Endothelial cell (in vitro differentiated cells): ENCODE measurements at places on chromosomes 4 and X. TPM values are rescaled to one million over a fixed set of nuclear protein-coding genes. Genes with fewer than 3 reads are reported as not detected.

Gene SPIN4
- 135 TPM for total RNA-seq

Gene FGFR3
- 1.0 TPM for total RNA-seq

Gene ZNF711
- total RNA-seq: 21.2 TPM

Gene LGI2
- 0.18 TPM for total RNA-seq

Gene NAP1L2
- 11.5 TPM for total RNA-seq

DNA sequence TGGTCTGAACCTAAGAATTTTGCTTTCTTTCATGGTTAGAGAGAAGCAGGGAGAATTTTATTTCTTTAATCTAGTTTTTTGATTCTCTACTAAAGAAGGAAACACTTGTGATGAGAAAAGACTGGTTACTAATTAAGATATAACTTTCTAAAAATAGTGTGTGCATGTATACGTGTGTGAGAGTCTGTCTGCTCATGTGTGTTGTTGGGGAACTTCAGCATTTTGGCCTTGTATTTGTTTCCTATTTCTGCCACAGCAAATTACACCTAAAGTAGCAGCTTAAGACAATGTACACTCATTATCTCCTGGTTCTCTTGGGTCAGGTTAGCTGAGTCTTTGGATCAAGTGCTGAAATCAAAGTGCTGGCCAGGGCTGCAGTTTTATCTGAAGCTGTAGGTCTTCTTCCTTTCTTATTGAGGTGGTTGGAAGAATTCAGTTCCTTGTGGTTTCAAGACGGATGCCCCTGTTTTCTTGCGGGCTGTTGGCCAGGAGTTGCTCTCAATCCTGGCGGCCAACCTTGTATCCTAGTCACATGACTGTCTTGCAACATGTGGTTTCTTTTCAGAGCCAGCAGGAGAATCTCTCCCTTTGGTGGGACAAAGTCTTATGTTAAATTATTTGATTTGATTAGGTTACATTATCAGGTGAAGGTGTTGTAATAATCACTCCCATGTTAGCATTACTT is 188.4 kb upstream of the CLNK start:
- no peak for DNase-seq

- no peak for DNase-seq
These were observed 8.3 kb downstream of the SEC24B start for GRCh38 chr4:109441862-109442458.

DNA sequence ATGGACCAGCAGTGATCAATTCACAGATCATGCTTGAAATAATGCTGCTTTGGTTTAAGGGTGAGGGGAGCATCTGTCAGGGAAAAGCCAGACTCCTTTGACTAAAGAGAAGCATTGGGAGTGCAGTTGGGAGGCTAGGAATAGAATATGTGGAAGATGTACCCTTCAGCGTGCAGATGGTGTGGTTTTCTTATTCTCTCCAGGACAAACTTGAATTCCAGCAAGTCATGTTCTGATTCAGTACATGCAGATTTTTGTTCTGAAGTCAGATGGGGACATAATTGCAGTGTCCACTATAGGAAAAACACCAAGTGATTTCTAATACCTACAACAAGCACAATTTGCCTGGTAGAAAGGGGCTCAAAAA is 99.0 kb upstream of the LIMCH1 start:
- no peak for DNase-seq

- DNase-seq: no peak
These were observed 65.3 kb upstream of the EFNB1 start for GRCh38 chrX:68763481-68763880.

DNA sequence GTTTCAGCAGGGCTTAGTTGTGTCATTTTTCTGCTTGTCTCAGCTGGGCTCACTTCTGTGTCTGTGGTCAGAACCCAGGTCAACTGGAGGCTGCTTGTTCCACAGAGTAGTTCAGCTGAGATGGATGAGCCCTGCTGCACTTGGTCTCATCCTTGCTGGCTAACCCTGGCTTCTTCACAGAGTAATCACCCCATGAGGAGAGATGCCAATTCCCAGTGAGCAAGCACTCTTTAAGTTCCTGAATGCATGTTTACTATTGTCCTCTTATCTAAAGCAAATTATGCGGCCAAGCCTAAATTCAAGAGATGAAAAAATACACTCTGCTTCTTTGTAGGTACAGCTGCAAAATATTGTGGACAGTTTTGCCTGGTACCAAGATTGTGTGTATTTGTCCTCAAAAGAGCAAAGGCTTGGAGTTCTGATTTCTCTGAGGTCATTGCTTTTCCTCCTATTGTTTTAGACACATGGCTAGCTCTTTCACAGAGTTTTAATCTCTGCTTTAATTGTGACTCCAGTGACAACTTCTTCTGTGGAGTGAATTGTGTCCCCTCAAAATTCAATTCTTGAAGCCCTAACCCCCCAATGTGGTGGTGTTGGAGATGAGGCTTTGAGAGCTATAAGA is 236.6 kb upstream of the ANKRD50 start:
- DNase-seq: no peak

GRCh38 chr4:124631760-124632159 is 80.8 kb downstream of the ANKRD50 start:
- DNase-seq: no peak

DNA sequence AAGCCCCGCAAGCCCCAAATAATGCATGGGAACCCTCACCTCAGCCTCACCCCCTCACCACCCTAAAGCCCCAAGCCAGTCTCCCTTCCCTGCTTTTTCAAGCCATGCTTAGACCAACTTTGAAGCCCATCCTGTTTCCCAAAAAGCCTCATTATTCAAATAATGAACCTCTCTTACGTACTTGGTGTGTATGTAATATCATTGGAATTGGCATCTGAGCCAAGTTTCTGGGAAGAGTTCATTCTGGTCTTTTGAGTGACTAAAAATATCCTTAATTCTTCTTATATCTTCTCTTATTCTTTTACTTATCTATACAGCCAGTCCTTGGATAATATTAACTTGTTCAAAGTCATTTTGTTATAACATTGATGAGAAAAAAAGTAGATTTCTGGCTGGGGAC is 875.8 kb upstream of the SLIT2 start:
- DNase-seq: no peak

DNA sequence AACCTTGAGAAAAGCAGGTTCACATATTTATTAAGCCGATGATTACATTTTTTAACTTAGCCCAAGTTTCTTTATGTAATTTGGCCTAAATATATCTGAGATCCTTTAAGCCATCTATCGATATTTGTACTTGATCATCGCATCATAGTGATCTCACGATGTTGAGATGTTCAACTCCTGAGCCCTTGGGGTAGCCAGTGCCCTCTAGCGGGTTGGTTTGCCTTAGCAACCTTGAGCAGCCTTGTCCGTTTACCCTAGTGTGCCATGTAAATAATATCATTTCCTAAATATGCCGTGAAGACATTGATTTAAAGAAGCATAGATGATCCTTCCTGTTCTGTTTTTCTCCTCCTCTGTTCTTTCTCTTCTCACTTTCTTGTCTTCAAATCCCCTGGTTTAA is 432.2 kb downstream of the RPA4 start:
- DNase-seq: peak; percentile 3

DNA sequence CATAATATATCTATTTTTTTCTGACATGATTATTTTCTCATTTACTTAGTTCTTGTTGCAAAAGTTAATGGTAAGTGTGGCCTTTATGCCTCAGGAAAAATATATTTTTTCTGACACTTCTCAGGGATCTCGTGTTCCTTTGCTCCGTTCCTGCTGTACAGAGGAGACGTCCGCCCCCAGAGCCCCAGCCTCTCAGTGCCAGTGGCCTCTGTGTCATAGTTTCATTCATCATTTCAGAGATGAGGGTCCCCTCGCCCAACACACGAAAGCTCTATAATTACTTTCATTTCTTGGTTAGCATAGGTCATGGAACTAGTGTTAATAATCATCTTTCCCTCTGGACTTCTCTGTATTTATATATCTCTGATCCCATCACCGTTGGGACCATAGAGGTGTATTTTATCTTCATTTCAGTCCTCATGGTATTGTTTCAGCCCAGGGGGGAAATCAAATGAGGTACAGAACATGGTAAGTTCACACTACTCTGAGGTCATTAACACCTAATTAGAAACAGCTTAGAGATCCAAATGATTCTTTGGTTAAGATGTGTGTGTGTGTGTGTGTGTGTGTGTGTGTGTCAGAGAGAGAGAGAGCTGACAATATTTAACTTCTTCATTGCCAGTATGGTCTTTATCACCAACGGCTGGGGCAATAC is 631.1 kb upstream of the TENM3 start:
- no peak for DNase-seq

DNA sequence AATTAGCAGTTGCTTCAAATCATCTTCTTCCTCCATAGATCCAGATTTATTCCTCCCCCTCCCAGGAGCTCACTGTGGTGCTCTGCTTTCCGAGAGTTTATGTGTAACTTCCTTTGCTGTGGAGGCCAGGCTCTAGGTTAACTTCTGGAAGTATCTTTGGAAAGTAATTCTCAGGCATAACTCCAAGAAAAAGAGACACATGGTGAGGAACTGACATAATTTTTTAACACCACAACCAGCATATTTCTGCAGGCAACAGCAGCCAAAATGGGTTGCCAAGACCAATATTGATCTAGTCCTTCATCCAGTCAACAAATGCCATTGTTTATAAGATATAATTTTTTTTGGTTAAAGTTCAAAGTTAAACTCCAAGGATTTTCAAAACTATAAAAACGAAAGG is 114.5 kb upstream of the RBPJ start:
- DNase-seq: no peak

- no peak for DNase-seq
These were observed 12.4 kb upstream of the EOLA2 start for GRCh38 chrX:149950681-149951080.

GRCh38 chr4:61866378-61867030 is 666.4 kb downstream of the ADGRL3 start:
- no peak for DNase-seq
